ENCODE measurements at places on chromosomes 11 and 22.

DNA sequence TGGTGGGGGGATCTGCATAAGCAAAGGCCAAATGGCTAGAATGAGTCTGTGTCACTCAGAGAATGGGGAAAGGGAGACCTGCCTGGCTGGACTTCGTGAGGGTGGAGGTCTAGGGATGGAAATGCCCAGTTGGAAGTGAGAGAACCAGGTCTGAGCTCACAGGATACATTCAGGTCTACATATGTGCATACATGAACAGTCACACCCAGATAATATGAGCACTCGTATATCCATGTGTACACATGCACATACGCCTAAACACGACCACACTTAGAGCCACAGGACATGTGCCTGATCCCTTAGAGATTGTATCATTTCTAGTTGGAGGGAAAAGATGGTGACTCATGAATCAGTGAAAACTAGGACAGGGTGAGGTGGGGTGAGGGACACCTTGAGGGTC, 21.1 kb upstream of the RELT start:
- no peak for DNase-seq

DNA sequence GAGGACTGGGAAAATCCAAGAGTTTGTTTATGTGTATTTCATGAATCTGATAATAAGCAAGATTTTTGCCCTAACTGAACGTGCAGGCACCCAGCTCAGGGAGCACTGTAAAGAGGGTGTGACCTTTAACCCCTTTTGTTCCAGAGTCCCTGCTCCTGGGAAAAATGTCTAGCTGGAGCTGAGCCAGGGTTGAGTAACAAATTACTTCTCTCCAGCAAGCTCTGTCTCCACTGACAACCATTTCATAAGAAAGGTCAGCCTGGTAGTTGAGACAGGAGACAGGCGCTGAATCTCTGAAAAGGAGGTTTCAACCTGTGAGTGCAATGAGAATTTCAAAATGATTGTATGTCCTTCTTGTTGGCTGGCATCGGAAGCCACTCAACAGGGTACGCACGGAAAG, 156.4 kb upstream of the NARS2 start:
- DNase-seq: no peak

GRCh38 chr11:6962141-6962540, 35.9 kb downstream of the ZNF215 start:
- DNase-seq: no peak

GRCh38 chr22:22060200-22061084, 77.9 kb upstream of the TOP3B start:
- no peak for DNase-seq

GRCh38 chr11:70016666-70017367, 61.3 kb upstream of the ANO1 start:
- peak; percentile 23 for DNase-seq

DNA sequence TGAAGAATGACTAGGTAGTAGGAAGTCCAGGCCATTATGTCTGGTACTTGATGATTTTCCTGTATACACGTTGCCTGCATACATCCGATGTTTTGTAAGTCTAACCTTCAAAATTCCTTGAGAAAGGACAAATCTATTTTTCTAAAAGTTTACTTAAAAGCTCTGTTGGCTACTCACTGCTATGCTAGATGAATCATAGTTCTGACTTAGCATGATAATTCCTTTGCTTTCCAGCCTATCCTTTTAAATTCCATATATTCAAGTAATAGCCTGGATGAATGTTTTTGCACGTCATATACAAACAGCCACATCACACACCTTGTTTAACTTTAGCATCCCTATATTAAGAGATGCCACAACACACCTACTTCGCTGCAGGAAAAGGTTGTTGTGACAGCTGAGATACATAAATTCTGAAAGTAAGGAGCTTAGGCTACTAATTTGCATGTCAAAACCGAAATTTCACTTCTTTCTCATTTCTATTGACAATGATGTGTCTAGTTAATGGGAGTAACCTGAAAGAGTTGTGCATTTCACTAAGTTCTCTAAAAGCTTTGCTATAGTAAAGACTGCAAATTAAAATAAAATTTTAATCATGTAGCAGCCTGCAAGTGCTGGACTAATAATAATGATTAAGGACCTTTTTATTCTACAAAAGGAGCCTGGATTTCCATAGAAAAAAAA, 1116.4 kb downstream of the JRKL start:
- no peak for DNase-seq

GRCh38 chr11:27857014-27857413, 156.8 kb upstream of the BDNF start:
- DNase-seq: no peak

GRCh38 chr22:41288245-41288946, 2.4 kb upstream of the RANGAP1 start:
- no peak for DNase-seq

DNA sequence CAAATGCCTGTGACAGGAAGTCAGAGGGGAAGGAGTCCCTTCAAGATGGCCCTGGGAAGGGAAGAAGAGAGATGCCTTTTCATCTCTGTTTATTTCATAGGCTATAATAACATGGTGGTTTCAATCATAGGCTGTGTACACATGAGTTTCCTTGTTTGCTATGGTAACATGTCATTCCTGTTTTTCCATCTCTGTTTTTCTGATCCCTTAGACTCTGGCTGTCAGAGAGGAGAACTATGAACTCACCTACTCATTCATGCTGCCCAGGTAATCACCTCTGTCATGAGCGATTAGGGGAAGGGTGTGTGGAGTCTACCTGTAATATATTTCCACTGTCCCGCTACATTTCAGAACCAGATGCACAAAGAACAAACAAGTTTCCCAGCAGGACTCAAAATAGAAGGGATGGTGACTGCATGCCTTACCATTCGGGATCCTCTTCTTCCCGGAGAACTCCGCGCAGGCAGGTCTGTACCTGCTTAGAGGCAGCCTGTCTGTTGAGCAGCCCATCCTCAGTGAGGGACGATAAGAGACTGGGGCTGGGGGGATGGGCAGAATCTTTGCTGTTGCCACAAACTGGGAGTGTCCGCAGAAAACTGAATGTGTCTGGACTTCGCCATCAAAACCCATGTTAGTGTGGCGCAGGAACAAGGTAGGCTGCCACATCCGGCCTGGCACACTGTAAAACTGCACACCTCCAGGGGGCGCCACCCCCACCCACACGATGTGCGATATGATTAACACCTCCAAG, 7.1 kb upstream of the PEX26 start:
- no peak for DNase-seq

- no peak for DNase-seq
Observed at GRCh38 chr22:25114369-25115362, 85.0 kb upstream of the CRYBB3 start.

DNA sequence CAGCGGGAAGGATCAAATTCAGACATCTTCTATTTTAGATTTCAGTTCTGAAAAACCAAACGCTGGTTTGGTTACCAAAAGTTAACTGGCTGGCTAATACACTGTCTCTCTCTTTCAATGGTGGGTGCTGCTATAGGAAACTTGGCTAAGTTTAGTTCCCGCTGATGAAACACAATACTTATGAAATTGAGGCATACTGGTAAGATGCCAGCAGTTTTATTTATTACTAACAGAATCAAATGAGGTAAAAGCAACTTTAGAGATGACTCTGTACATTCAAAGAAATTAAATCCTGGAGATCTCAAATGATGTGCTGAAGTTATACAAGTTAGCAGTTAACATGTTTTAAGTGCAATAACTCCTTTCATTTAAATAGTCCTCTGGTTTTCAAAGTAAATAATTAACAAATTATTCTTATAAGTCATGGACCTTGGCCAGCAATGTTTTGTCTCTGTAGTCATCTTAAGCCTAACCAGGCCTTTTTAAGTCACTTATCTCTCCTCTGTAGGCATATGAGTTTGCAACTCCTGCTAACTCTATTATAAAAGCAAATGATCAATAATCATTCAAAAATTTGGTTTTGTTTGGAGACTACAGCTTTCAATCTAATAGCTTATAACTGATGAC, 54.8 kb downstream of the PAK1 start:
- DNase-seq: no peak

DNA sequence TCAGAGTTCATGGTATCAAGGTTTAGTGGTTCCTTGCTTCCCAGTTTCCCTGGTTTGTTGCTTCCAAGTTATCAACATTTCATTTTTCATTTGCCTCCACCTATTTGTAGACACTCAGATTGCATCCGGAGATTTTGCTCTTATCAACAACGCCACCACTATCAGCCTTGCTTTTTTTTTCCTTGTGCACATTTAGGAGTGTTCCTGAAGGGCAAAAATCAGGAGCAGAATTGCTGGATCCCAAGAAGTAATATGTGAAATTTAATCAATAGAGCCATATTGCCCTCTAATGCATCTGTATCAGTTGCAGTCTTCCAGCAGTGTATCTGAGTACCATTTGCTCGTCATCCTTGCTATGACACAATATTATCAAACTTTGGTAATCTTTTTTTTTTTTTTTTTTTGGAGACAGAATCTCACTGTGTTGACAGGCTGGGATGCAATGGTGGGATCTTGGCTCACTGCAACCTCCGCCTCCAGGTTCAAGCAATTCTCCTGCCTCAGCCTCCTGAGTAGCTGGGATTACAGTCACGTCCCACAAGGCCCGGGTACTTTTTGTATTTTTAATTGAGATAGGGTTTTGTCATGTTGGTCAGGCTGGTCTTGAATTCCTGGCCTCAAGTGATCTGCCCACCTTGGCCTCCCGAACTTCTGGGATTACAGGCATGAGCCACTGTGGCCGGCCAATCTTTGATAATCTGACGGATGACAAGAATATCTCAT, 42.1 kb upstream of the SEPTIN5 start:
- no peak for DNase-seq

DNA sequence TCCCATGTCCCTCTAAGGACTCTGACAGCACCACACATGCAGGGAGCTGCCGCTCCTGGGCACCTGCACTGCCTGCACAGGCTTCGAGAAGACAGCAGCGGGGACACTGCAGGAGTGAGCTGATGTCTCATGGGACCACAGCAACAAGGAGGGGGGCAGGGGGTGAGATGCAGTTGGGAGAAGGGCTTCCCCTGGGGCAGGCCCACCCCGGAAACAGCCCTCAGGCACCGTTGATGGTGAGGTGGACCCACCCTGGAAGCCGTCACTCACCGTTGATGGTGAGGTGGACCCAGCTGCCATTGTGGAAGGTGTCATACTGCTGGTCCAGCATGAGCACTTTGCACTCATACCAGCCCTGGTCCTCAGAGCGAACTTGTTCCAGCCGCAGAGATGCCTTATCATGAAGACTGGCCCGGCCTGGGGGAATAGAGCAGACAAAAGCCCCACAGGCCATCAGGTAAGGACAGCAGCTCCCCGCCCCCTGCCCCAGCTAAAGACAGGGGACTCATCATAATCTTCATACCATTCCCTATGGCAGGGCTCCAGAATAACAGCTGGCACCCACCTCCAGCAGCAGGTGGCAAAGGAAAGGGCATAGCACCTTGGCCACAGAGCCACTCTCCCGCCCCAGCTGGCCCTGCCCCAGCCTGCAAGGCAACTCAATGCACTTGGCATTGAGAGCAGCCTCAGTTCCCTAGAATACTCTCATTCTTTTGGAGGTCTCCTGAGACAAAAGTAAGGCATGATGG, 12.6 kb downstream of the IGSF9B start:
- DNase-seq: no peak

- no peak for DNase-seq
Observed at GRCh38 chr11:38498721-38499120, 1900.7 kb upstream of the RAG2 start.

GRCh38 chr11:17901481-17901880, 111.4 kb downstream of the SERGEF start:
- no peak for DNase-seq

Data from AG09319 (cell line).